ENCODE measurements at places on chromosomes 16 and 17.

DNA sequence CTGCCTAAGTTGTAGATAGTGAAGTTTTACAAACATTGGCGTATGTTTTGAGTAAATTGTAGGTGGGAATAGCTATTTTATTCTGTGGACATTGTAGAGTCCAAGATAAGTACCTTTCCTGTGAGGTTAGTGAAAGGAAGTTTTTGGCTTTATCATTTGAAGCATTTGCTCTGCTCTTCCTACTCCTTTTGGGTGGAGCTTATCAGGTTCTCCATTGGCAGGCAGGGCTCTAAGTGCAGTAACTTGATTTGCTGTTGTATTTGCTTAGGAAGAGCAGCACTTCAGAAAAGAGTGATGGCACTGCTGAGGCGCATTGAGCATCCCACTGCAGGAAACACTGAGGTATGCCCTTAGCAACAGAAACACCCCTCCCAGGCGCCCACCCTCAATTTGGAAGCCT, 70.1 kb downstream of the OMG start:
- DNase-seq = no peak

- DNase-seq = no peak
Observed at GRCh38 chr16:67419931-67420330, 3.7 kb upstream of the ZDHHC1 start.

DNA sequence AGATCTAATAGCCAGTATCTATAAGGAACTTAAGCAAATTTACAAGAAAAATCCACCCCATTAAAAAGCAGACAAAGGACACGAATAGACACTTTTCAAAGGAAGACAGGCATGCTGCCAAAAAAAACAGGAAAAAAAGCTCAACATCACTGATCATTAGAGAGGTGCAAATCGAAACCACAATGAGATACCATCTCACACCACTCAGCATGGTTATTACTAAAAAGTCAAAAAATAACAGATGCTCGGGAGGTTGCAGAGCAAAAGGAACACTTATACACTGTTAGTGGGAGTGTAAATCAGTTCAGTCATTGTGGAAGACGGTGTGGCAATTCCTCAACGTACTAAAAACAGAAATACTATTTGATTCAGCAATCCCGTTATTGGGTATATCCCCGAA, 9.6 kb downstream of the STX8 start:
- peak; percentile 82 for DNase-seq

GRCh38 chr16:9072806-9073341, 18.6 kb upstream of the HAPSTR1 start:
- DNase-seq = no peak

DNA sequence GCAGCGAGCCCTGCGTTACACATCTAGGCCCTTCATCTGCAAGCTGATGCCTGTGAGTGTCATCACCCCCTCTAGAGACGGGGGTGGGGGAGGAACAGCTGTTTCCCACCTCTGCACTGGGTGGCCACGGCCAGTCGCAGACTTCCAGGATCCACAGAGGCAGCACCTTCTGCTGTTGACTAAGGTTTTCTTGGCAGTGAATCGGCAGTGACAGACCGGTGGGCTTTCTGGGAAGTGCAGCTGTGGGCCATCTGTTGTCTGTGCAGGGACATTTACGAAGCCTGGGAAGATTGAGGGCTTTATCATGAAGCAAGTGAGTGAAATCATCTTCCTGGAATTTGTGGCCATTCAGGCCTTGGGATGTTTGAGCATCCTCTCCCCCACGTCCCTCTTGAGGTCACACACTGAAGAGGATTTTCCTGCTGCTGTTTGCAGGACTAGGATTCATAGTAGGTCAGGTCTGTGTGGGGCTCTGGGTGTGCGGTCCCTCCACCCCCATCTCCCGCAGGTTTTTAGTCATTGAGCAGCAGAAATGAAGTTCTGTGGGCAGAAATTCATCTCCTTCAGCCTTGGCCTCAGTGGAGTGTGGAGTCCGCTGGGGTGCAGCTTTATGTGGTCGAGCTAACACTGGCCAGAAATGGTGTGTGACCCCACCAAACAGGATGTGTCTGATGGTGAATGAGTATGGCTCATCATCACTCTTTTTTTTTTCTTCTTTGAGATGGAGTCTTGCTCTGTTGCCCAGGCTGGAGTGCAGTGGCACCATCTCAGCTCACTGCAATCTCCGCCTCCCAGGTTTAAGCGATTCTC, 12.0 kb downstream of the PGS1 start:
- DNase-seq = no peak

DNA sequence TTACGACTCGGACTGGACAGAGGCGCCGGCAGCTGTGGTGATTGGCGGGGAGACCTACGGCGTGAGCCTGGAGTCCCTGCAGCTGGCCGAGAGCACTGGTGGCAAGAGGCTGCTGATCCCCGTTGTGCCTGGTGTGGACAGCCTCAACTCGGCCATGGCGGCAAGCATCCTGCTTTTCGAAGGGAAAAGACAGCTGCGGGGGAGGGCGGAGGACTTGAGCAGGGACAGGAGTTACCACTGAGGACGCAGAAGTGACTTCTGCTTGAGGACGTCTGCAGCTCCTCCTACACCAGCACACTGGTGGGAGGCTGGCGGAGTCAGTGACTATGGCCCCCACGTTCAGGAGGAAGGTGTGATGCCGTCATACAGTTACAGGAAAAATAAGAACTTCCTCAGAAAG, 9.7 kb downstream of the MRM3 start:
- DNase-seq = no peak

DNA sequence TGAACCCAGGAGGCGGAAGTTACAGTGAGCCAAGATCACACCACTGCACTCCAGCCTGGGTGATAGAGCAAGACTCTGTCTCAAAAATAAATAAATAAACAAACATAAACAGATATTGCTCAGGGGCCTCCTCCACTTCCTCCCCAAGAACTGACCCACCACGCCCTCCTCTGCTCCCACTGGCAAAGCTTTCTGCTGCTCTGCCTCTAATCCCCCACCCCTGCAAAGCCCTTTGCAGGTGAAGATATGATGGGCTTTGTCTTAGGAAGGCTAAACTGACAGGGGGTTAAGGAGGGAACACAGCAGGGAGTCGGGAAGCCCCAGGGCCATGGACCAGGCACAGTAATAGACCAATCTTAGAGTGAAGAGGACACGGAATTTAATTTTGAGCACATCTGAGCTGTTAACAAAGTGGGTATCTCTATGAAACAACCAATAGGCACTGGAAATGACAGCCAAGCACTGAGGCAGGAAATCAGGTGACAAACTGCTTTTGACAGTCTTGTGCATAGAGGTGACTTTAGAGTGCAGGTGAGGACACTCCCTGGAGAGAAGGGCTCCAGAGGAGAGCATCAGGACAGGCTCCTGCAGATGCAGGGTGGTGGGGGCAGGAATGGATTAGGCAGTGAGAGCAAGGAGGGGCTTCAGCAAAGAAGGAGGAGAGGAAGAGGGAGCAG, 6.4 kb upstream of the CD300LD start:
- no peak for DNase-seq

DNA sequence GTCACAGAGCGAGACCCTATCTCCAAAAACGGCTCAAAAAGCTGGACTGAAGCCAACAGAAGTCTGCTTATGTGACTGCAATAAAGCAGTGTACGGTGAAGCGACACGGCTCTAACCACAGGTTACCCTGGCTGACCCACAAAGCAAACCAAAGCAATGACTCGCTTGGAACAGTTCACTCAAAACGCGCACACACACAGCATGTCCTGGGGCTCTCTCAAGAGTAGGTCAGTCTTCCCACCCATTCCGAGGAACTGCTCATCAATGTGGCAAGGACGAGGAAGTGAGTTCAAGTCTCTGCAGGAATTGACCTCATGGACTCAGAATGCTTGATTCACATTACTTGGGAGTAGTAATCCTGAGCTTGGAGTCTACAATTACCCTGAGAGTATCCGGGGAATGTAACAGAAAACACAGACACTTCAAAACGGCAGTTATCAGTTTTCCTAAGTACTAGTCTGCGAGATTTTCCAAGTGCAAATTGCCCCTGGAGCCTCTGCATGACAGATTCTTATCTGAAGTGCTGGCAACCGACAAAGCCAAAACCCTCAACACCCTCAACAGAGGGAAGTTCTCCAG, 25.4 kb downstream of the PELP1 start:
- peak; percentile 11 for DNase-seq

DNA sequence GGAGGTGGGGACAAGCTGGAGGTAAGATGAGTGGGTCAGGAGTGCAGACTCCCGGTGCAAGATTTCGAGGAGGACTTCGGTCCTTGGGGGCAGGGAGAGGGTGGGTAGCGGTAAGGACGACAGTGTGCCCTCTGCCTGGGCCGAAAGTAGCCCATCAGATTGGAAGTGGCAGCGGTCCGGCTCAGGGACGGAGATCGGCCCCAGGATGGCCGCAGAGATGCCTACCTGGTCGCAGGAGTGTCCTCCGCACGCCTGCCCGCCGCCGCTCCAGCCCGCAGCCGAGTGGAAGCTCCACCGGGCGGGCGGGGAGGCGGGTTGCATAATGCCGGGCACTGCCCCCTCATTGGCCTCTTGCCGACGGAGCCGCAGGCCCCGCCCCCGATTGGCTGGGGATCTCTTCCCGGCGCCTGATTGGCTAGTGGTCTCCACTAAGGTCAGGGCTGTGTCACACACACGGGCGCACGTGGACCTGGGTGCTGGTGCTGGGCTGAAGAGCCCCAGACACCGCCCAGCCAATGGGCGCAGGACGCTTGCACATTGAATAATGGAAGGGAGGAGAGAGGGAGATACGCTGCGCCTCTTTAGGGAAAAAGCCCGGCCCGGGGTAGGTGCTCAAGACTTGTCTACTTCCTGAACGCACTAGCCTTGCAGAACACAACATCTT, at the start of gene PER1:
PER1 (minus strand) TSS at position 293 of the 664 bp plus-strand sequence. CDS start 1,698 bp downstream, outside the sequence.
- peak; percentile 95 for DNase-seq

GRCh38 chr17:17845046-17845775, 8.4 kb upstream of the SREBF1 start:
- no peak for DNase-seq

DNA sequence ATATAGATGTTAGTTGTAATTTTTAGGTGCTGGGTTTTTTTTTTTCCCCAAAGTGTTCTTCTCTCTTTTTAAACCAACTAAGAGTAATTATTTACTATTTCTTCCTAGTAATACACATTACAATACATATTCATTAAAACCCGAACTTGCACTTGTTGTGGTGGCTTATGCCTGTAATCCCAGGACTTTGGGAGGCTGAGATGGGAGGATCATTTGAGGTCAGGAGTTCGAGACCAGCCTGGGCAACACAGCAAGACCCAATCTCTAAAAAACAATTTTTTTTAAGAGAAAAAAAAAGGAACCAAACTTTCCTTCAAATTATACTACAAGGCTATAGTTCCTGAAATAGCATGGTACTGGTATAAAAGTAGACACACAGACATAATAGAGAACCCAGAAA, 3.8 kb downstream of the EFCAB5 start:
- DNase-seq = no peak

Data from lung microvascular endothelial cell (primary cell).